ENCODE measurements at places on chromosomes 6 and 20.

- DNase-seq, result no peak
These were observed 5.4 kb downstream of the NOX3 start for GRCh38 chr6:155450240-155450581.

DNA sequence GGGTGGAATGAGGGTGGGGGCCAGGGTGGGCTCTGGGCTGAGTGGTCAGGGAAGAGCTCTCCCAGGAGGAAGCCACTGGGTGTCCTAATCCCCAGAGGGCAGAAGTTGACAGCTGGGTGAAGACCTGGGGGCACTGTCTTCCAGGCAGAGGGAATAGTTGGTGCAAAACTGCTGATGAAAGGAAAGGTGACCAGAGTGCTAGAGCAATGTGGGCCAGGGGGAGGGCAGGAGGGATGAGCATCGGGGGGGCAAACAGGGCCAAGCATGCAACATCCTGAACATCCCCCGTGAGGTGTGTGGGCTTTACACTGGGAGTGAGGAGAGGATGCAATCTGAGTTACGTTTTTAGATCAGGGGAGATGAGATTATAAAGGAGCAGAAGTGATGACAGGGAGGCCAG, 97.8 kb downstream of the NOL4L start:
- DNase-seq, result no peak

- DNase-seq, result no peak
These were observed 28.9 kb downstream of the CLIC5 start for GRCh38 chr6:45986746-45987274.

GRCh38 chr6:73081955-73082354, 143.3 kb downstream of the KHDC1L start:
- no peak for DNase-seq

DNA sequence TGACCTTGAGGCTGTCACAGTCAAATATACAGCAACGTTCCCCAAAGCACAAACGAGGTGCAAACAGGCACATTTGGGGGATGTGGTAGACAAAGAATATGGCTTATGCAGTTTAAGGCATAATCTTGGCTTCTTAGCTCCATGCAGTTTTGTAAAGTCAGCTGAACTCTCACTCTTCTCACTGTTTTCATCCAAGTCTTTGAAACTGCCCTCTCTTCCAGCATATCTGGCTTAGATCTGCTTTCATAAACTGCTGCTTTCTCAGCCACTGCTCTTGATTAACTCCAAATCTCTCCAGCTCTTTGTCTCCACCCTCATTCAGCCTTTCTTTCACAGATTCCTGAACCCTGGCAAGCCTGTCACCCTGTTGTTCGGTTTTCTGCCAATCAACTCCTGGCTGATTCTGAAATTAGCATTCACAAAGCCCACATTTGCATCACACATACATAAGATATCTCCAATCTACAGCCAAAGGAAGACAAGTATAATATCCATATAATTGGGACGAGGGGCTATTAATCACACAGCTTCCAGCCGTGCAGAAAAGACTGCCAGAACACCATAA, 301.1 kb upstream of the RNF217 start:
- DNase-seq, result no peak

DNA sequence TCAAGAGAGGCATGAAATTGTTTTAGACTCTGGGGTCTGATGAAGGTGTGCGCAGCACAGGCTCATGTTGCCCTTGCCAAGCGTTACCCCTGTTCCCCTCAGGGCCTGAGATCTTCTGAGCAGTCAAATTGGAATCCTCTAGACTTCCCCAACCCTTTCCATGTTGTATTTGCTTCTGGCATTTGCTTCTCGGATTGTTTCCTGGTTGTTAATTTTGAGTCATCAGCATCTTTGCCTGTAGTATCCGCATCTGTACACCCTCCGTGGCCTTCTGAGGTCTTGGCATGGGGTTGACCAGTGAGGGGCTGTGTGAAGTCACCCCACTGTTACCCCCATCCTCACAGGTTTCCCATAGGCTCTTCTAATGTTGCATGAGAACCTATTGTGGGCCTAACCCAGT, 40.9 kb downstream of the SLC24A3 start:
- no peak for DNase-seq

DNA sequence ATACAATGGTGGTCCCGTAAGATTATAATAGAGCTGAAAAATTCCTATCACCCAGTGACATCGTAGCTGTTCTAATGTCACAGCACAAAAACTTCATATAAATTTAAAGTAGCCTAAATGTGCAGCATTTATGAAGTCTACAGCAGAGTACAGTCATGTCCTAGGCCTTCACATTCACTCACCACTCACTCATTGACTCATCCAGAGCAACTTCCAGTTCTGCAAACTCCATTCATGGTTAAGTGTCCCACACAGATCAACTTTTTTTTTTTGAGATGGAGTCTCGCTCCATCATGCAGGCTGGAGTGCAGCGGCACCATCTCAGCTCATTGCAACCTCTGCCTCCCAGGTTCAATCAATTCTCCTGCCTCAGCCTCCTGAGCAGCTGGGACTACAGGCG, 20.9 kb upstream of the KCNG1 start:
- no peak for DNase-seq

DNA sequence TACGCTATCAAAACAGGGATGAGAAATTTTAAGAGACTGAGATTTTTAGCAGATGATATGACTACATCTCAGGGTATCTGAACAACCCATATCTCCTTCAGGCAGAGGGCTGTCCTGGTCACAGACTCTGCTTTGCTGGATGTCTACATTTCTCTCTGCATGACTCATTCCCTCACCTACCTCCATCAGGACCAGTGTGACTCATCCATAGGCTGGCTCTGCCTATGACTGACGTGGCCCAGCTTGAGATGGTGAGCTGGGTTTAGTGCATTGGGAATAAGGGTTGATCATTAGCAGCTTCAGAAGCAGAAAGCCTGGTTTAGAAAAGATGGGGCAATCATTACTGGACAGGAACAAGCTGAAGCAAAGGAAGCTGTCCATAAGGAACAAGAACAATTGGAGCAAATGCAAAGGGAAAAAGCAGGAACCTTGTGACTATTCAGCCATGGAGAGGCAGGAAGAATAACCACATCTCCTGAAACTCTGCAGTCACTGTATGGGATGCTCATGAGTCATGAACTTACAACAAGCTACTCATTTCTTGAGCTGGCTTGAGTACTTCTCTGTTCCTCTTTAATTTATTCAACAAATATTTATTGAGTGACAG, 86.4 kb upstream of the CBLN4 start:
- DNase-seq, result no peak

DNA sequence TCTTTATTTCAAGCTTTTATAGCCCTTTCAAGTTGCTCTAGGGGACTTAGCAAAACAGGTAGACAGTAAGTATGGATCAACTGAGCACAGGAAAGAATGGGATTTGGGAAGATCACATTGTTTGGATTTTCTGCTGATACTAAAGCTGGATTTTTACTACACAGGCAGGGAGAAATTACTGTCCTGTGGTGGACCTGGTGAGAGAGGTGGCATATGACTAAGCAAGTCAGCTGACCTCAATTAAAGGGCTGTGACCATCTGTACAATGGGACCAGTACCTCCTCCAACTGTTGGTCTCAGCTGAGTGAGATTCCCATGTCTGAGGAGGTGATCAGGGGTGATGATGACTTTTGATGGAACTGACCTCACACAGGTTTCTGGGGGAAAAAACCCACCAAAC, 28.0 kb downstream of the RREB1 start:
- DNase-seq, result no peak

DNA sequence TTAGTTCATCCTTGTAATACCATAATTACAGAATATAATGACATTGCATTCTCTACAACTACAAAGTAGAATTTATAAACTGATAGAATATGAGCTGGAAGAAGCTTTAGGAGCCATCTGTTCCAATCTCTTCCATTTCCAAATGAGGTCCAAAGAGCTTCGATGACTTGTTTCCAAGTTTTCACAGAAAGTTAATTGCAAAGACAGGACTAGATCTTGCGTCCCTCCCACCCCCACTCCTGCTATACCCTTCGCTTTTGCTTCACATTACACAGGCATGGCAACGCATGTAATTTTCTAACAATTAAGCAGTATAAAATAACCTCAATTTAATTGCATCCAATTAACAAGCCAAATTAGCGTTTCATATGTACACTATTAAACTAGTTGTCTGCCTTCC, 7.0 kb downstream of the HIVEP2 start:
- DNase-seq, result no peak

- no peak for DNase-seq
These were observed 21.2 kb upstream of the ASXL1 start for GRCh38 chr20:32336918-32337347.

GRCh38 chr20:60579941-60580515, 621.8 kb downstream of the CDH26 start:
- no peak for DNase-seq
